ENCODE measurements at places on chromosomes 3 and 15. TPM values are rescaled to one million over a fixed set of nuclear protein-coding genes. Genes with fewer than 3 reads are reported as not detected.

MST1R gene
- total RNA-seq = 131 TPM

ATG3 gene
- total RNA-seq = 43.2 TPM

ANKUB1 gene
- total RNA-seq = not detected

LDHAL6B gene
- total RNA-seq = not detected

NR1I2 gene
- 106 TPM for total RNA-seq

PRR20G gene
- not detected for total RNA-seq

LRTM1 gene
- total RNA-seq = not detected

MAGI1 gene
- 87.4 TPM for total RNA-seq

DAZL gene
- not detected for total RNA-seq

OR5H6 gene
- total RNA-seq = not detected

LEO1 gene
- 18.0 TPM for total RNA-seq

RTP3 gene
- not detected for total RNA-seq

ISLR gene
- total RNA-seq = 53.0 TPM
